ENCODE measurements at places on chromosomes 5 and 9.

- DNase-seq: no peak
Observed at GRCh38 chr5:116273448-116274242, 188.8 kb downstream of the COMMD10 start.

- DNase-seq: no peak
Observed at GRCh38 chr5:1255081-1255561, 29.9 kb downstream of the SLC6A18 start.

DNA sequence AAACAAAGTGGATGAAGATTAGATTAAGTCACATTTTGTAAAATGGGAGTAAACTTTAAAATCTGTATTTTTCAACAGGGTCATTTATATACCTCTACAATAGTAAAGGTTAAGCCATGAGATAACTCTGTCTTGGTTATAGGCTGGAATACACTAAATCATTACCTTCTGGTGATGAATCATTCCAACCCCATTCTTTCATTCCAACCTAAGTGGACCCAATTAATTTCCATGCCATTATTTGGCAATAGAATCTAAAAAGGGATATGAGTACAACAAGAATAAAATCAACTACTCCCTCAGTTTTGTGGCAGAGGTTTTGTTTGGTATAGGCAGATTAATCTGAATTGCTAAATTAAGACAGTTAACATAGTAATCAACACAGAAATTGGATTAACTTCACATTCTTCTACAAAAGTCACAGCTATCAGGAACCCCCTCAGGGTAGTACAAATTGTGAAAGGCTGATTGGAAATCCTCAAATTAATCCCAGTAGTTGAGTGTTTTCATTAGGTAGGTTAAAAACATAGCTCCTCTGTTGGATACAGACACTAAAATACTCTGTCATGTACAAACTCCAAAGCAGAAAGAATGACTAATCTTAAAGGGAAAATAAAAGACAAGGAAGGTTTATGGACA is 54.2 kb downstream of the ELAVL2 start:
- DNase-seq: no peak

- no peak for DNase-seq
Observed at GRCh38 chr9:12680341-12680740, 12.8 kb upstream of the TYRP1 start.

DNA sequence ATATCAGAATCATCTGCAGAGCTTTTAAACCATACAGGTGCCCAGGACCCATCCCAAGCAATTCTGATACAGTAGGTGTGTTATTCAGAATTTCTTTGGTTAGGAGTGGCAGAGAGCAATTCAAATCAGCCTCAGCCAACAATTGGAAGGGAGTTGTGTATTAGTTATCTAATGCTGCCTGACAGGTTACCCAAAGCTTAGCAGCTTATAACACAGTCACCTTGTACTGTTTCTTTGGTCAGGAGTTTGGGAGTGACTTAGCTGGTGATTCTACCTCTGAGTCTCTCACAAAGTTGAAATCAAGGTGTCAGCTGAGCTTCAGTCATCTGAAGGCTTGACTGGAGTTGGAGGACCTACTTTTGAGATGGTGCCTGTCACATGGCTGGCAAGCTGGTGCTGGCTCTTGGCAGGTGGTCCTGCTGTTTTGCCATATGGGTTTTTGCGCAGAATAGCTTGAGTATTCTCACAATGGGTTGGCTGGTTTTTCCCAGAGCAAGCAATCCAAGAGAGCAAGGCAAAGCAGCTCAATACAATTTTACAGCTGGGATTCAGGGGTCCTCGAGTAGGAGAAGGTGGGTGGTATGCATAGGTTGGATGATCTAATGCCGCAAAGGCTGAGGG is 18.7 kb upstream of the CARNMT1 start:
- DNase-seq: no peak
